ENCODE measurements at places on chromosomes 5 and 9.

DNA sequence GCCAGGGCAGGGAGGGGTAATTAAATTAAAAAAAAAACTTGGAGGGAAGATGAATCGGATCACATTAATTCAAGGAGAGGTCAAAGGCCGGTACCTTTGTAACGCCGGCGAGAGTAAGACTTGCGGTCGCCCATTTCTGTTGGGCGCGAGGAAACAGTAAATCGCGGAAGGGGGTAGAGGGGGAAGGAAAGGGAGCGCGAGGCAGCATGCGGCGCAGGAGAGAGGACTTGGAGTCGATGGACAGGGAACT lies 324 bp upstream of the RGMB start:
- DNase-seq, result no peak

- no peak for DNase-seq
Measured at GRCh38 chr5:30100929-30101328, 1092.6 kb upstream of the CDH6 start.

GRCh38 chr5:2752821-2753439 lies 1.5 kb upstream of the IRX2 start:
- no peak for DNase-seq

DNA sequence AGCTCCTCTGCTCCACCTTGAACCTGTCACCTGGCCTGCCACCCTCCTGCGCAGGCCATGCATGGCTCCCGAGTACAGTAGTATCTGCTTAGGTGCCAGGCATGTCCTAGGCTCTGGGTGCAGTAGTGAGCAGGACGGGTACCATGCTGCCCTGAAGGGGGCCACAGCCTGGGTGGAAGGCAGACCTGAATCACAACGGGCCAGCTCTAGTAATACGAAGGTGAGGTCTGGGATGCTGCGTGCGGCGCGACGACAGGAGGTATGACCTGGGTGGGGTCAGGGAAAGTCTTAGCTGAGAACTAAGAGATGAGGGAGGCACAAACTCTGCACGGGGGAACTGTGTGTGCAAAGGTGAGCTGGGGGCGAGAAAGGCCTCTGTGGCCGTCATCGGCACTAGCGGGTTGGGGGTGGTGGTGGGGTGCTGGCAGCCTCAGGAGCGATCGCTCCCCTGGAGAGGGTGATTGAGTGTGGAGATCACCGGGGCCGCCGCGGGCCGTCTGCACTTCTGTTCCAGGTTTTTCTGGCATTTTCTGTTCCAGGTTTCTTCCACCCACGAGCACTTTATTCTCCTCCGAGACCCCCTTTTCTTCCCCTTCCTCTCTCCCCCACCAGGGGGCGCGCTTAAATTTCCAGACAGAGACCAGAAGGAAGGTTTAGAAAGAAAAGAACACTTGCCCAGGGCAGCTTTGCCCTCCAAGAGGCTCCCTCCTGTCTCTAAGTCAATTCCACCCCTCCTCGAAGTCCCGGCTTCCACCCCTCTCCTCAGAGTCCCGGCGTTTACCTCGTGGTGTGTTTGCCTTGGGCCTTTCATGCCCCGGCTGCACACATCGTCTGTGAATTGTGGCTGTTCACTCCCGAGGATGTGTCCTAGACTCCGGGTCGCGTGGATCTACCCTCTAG lies 15.1 kb downstream of the PDLIM4 start:
- peak; percentile 75 for DNase-seq
